CD4-positive, alpha-beta T cell treated with Interleukin-6 at 100 ng/mL for 8 hours (primary cell): ENCODE measurements at places on chromosomes 4 and X.

GRCh38 chrX:130144509-130144908, 21.1 kb downstream of the AIFM1 start:
- no peak for DNase-seq

GRCh38 chr4:7679406-7680040, 244.8 kb upstream of the PSAPL1 start:
- DNase-seq: no peak

DNA sequence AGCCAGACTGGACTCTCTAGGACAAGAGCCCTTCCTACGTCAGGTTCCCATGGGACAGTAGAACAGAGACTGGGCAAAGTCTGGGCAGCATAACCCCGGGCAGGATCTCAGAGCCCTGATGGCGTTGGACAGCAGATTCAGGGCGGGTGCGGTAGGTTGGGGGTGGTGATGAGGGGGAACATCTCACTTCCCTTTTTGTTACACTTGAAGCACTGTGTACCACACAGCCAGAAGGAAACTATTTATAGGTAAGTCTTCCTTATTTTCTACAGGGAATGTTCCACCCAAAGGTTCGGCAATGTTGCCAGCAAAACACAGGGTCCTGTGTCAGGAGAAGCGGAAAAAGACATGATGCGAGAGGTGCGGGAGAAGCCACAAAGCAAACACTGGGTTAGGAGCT, 54.3 kb downstream of the TSC22D3 start:
- DNase-seq: no peak

GRCh38 chrX:16160729-16161128, 6.6 kb upstream of the MAGEB17 start:
- DNase-seq: no peak

GRCh38 chr4:12968345-12968744, 515.8 kb downstream of the RAB28 start:
- no peak for DNase-seq
